ENCODE measurements at places on chromosomes 12 and 14.

DNA sequence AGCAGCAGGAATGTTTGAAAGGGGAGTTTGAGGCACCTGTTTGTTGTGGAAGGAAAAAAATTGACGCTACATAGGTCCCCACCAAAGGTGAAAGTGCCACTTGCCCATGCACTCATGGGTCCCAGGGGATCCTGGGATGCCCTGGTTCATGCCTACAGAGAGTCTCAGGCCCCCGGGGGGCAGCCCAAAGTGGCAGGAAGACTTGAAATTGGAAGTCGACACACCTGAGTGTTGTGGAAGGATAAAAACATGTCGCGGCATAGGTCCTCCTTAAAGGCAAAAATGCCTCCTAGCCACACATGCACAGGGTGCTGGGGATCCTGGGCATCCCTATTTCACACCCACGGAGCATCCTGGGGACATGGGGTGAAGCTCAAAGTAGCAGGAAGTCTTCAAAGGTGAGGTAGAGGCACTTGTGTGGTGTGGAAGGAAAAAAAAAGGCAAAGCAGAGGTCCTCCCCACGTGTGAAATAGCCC lies 576.1 kb downstream of the ALG10 start:
- no peak for DNase-seq

DNA sequence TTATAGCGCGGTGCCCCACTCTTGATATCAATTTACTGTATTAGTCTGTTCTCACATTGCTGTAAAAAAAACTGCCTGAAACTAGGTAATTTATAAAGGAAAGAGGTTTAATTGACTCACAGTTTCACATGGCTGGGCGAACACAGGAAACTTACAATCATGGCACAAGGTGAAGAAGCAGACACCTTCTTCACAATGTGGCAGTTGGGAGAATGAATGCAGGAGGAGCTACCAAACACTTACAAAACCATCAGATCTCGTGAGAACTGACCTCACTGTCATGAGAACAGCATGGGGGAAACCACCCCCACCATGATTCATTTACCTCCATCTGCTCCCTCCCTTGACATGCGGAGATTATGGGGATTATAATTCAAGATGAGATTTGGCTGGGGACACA lies 42.3 kb downstream of the FBXO34 start:
- no peak for DNase-seq

GRCh38 chr12:29698756-29699155 lies 85.0 kb downstream of the TMTC1 start:
- no peak for DNase-seq

DNA sequence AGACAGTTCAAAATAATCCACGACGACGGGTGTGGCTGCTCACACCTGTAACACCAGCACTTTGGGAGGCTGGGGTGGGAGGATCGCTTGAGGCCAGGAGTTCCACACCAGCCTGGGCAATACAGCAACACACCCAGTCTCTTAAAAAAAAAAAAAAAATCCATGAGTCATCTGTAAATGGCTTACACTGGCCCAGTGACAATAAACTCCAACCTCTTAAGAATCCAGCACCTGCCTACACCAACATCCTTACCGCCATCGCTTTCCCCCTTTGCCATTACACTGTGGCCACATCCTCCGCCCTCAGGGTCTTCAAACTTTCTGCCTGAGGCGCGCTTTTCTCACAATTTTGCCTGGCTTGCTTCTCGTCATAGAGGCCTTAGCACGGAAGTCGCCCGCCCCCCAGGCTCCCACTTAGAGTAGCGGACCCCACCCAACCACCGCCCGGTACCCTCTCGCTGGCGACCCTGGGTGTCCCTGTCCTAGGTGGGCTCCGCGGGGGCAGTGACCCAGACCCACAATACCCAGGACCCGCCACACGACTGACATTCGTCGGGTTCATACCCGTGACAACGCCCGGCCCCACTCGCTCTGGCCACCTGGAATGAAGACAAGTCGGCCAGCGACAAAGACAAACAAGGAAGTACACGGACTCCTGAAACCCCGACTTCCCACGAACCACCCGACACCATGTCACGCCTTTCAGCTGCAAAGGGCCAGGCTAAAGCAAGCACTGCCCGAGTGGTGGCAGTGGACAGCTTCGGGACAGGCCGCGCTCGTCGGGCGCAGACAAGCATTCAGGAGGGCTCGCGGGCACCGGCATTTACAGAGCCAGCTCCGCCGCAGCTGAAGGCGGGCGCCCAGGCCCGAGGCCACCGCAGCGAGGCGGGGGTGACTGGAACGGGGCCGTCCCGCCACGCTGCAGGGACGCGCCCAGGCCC lies 636 bp downstream of the GOLGA3 start:
- no peak for DNase-seq

GRCh38 chr12:124939421-124940142 lies 25.1 kb upstream of the UBC start:
- DNase-seq: no peak

DNA sequence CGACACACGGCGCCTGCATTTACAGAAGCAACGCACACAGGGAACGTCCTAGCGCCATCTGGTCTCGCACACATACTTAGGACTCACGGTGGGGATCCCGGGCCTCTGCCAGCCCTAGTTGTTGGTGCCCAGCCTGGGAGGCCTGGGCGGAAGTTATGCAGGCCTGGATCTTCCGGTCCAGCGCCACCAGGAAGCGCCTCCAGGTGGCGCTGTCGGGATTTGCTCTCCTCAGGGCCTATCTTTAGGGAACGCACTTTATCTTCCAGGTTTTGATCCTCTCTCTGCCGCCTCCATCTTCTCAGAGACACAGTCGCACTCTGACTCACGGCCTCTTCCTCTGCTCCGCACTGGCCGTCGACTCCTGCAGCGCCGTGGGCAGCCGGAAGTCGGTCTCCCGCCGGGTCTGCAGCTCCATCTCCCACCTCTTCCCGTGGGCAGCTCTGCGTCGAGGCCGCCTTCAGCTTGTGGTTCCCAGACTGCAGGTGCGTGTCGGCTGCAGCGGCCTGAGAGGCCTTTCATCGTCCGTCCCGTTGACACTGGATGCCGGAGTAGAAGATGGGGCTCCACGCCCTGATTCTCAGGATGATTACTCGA lies 760.4 kb downstream of the TMEM121 start:
- no peak for DNase-seq

GRCh38 chr14:41993687-41994086 lies 387.0 kb downstream of the LRFN5 start:
- DNase-seq: no peak

- DNase-seq: no peak
These were observed 130.9 kb upstream of the PLEKHA5 start for GRCh38 chr12:18998343-18999261.

GRCh38 chr12:64757771-64758170 lies 1.4 kb downstream of the GNS start:
- DNase-seq: no peak

- DNase-seq: no peak
These were observed 53.4 kb upstream of the KRR1 start for GRCh38 chr12:75564852-75565251.

DNA sequence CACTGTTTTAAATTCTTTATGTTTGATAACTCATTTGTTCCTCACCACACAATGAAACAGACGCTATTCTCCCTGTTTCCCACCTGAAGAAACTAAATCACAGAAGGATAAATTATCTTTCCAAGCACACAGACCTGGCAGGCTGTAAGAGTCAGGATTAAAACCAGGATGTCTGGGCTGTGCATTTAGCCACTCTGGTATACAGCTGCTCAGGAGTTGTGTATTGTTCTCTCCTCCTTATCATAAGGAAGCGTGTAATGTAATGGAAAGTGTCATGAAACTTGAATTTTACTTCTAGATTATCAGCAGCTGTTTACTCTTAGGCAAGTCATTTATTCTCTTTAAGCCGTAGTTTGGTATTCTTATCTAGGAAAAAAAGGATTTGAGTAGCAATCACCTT lies 154.8 kb upstream of the LRIG3 start:
- no peak for DNase-seq

GRCh38 chr14:75911883-75912282 lies 69.9 kb downstream of the TGFB3 start:
- DNase-seq: no peak

GRCh38 chr12:87975879-87976278 lies 53.3 kb downstream of the C12orf50 start:
- no peak for DNase-seq
